ENCODE measurements at places on chromosomes 6 and 20. TPM values are rescaled to one million over a fixed set of nuclear protein-coding genes. Genes with fewer than 3 reads are reported as not detected.

RGL2 gene
- 151 TPM for total RNA-seq

PAX1 gene
- total RNA-seq, result not detected

NMBR gene
- not detected for total RNA-seq

SS18L1 gene
- 12.5 TPM for total RNA-seq

DNAJC5 gene
- 31.1 TPM for total RNA-seq

DNA sequence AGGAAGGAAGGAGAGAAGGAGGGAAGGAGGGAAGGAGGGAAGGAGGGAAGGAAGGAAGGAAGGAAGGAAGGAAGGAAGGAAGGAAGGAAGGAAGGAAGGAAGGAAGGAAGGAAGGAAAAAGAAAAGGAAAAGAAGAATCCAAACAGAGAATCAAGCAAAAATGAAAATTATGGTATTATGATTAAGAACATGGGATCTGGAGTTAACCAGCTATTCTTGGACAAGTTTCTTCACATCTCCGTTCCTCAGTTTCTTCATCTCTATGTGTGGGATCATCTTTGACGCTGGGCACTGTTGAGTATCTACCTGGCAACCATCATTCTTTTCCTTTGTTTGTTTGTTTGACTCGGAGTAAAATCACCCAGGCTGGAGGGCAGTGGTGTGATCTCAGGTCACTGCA lies 71.6 kb downstream of the ZNF217 start:
- H3K36me3 ChIP-seq, result no peaks in the 10 kb centered on the region
- no peak overlapping the region for H3K4me3 ChIP-seq
- H3K27ac ChIP-seq, result no peak overlapping the region
- H3K4me1 ChIP-seq, result no peaks in the 10 kb centered on the region
- H3K27me3 ChIP-seq, result no peaks in the 10 kb centered on the region

GRCh38 chr6:165181951-165182414 lies 127.4 kb downstream of the C6orf118 start:
- H3K4me3 ChIP-seq, result no peak overlapping the region
- H3K27me3 ChIP-seq, result no peaks in the 10 kb centered on the region
- DNase-seq, result no peak
- H3K4me1 ChIP-seq, result no peaks in the 10 kb centered on the region

DNA sequence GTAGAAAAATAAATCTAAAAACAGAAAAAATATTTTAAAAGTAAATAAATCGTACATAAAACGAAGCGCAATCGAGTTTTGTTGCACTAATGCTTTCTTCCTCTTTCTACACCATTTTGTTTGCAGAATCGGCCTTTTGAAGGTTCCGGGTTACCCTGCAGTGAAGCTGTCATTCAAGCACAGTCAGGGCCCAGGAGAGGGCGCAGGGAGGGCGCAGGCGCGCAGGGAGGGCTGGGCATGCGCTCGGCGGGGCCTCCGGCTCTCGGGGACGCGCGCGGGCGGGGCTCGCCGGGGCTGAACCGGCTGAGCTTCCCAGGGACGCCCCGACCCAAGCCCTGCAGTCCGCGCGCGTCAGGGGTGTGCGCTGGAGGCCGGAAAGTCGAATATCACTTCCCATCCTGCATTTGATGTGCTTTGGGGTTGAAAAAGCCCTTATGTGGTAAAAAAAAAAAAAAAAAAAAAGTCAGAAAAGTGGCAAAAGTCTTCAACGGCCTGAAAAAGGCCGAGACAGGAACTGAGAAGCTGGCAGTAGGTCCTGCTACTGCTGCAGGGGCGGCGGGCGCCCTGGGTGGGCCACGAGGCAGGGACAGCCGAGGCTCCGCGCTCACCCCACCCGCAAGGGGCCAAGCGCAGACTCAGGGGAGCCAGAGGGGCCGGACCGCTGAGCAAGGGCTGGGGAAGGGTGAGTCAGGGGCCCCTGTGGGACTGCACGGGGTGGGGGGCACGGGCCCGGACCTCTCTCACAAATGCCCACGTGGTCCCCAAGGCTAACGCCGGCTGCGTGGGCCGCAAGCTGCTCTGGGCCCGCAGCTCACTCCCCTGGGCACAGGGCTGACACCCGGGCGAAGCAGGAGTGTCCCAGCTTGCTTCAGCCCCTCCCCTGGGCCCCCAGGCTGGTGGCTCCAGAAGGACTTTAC lies 40.5 kb downstream of the THBS2 start:
- H3K27ac ChIP-seq, result peak overlapping the region; percentile 81
- H3K4me1 ChIP-seq, result no peaks in the 10 kb centered on the region
- no peaks in the 10 kb centered on the region for H3K36me3 ChIP-seq
- no peaks in the 10 kb centered on the region for H3K27me3 ChIP-seq

DNA sequence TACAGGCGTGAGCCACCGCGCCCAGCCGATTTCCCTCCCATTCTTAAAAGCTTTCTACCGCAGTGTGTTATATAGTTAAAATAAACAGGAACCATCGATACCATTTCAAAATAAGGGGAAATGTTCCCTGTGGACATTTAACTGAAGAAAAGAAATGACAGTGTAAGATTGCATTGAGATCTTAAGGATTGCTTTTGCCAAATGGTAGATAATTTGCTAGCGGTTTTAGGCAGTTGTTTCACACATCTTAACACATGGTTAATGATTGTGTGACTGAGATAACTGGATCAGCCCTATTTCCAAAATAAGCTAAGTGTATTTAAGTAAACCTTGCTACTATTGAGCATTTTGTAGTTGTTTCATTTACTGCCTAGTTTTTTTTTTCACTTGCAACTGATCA lies 15.6 kb downstream of the STX16 start:
- no peak for DNase-seq
- H3K4me1 ChIP-seq, result no peaks in the 10 kb centered on the region
- H3K4me3 ChIP-seq, result no peak overlapping the region
- no peaks in the 10 kb centered on the region for H3K36me3 ChIP-seq
- H3K27me3 ChIP-seq, result no peaks in the 10 kb centered on the region
- H3K27ac ChIP-seq, result no peak overlapping the region

GRCh38 chr20:58011947-58012610 lies 216.4 kb downstream of the ANKRD60 start:
- peaks cover 4% of the 10 kb centered on the region for H3K4me1 ChIP-seq
- H3K4me3 ChIP-seq, result no peak overlapping the region
- no peaks in the 10 kb centered on the region for H3K27me3 ChIP-seq
- H3K27ac ChIP-seq, result no peak overlapping the region

GRCh38 chr6:2998998-2999617 lies 586 bp upstream of the NQO2 start:
- H3K27ac ChIP-seq, result peak overlapping the region; percentile 88
- no peaks in the 10 kb centered on the region for H3K36me3 ChIP-seq
- no peaks in the 10 kb centered on the region for H3K4me1 ChIP-seq
- peak; percentile 74 for DNase-seq
- H3K27me3 ChIP-seq, result no peaks in the 10 kb centered on the region
- H3K4me3 ChIP-seq, result peak overlapping the region; percentile 99

- H3K27me3 ChIP-seq, result no peaks in the 10 kb centered on the region
- no peak for DNase-seq
- H3K27ac ChIP-seq, result peak overlapping the region; percentile 65
- no peak overlapping the region for H3K4me3 ChIP-seq
- H3K36me3 ChIP-seq, result no peaks in the 10 kb centered on the region
Measured at GRCh38 chr6:156840606-156841005, 63.4 kb downstream of the ARID1B start.

GRCh38 chr6:107991061-107991460 lies 33.1 kb upstream of the SEC63 start:
- H3K27ac ChIP-seq, result no peak overlapping the region
- no peak for DNase-seq
- H3K4me1 ChIP-seq, result no peaks in the 10 kb centered on the region
- H3K4me3 ChIP-seq, result no peak overlapping the region
- H3K36me3 ChIP-seq, result no peaks in the 10 kb centered on the region
- no peaks in the 10 kb centered on the region for H3K27me3 ChIP-seq

- H3K27me3 ChIP-seq, result no peaks in the 10 kb centered on the region
- no peak overlapping the region for H3K4me3 ChIP-seq
- no peak overlapping the region for H3K27ac ChIP-seq
- DNase-seq, result no peak
Measured at GRCh38 chr6:151862461-151862860, 55.0 kb downstream of the ESR1 start.

- H3K36me3 ChIP-seq, result no peaks in the 10 kb centered on the region
- no peak overlapping the region for H3K27ac ChIP-seq
- no peak overlapping the region for H3K4me3 ChIP-seq
Measured at GRCh38 chr6:103062136-103062535, 1668.6 kb downstream of the GRIK2 start.

- H3K4me1 ChIP-seq, result no peaks in the 10 kb centered on the region
- no peak for DNase-seq
- H3K36me3 ChIP-seq, result no peaks in the 10 kb centered on the region
Measured at GRCh38 chr20:44170816-44171410, 16.1 kb downstream of the JPH2 start.

GRCh38 chr6:12951415-12951814 lies 234.8 kb downstream of the PHACTR1 start:
- no peak for DNase-seq
- no peaks in the 10 kb centered on the region for H3K36me3 ChIP-seq
- H3K4me1 ChIP-seq, result no peaks in the 10 kb centered on the region
- no peak overlapping the region for H3K4me3 ChIP-seq

DNA sequence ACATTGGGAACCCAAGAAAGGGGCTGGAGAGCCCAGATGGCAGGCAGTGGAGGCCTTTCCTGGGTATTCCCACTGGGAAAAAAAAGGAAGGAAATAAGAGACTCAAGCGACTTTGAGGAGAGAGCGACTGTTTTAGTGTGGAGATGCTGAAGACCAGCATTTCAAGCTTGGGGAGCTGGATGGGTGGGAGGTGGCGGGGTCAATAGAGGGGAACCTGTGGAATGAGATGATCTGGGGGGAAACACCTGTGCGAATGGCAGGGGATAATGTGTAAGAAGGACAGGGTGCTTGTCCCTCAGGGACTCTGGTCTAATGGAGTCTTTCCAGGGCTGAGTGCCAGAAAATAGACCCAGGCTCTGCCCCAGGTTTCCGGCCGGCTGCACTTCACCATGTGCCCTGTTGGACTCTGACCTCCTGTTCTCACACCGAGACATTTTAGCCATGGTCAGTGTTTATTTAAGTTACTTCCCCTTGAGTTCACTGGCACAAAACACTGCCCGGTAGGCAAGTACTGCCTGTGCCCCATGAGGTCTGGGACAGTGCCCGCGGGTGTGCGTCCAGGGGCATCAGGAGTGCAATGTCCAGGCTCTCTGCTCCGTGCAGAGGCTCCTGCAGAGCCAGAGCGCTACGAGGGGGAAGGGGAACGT lies 50.4 kb upstream of the NKX2-2 start:
- H3K36me3 ChIP-seq, result no peaks in the 10 kb centered on the region
- H3K27me3 ChIP-seq, result no peaks in the 10 kb centered on the region
- H3K4me1 ChIP-seq, result no peaks in the 10 kb centered on the region
- H3K27ac ChIP-seq, result no peak overlapping the region
- no peak overlapping the region for H3K4me3 ChIP-seq
- no peak for DNase-seq

DNA sequence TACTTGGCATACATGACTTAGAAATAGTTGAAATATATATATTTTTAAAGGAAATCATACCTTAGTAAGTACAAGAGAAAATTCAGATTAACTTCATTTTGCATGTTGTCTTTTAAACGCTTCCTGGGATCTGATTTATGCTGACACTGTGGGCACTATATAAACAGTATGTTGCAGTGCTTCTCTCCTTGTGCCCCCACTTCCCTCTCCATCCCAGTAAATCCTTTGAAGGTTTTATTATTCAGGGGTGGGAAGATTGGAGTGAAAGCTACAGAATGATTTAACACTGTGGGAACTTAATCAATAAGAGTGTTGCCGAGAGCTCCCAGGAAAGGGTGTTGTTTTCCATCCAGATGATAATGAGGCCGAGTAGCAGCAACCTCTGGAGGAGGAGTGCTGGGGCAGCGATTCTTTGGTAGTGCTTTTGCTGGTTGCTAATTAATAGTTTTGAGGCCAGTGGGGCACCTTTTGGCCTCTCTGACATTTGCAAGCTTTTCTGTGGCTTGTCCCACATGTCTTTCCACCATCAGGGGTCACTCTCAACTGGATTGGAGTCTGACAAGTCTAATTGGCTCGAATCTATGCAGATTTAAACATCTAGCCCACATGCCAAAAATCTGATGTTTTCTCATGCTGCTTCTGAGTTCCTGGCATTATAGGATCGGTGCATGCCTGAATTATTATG lies 183.0 kb upstream of the MMS22L start:
- no peak overlapping the region for H3K4me3 ChIP-seq
- DNase-seq, result no peak
- no peaks in the 10 kb centered on the region for H3K4me1 ChIP-seq

DNA sequence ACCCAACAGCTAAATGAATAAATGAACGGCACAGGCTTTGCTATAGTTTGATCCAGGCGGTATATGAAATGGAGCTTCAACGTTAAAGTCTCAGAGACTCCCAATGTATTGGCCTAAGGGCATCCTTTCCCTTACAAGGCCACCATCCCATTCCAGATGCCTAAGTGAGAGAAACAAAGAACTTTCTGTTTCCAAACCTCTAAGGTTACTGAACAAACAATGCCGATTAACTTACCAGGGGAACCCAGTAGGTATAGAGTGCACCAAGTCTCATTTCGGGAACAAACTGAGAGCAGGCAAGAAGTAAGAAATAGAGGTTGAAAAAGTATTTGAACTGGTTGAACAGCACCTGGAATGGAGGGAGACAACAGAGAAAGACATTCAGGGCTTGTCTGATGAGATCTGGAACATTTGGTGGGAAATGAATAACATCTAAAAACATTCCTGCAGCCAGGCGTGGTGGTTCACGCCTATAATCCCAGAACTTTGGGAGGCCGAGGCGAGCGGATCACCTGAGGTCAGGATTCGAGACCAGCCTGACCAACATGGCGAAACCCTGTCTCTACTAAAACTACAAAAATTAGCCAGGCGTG lies 42.5 kb downstream of the ATP9A start:
- H3K4me1 ChIP-seq, result no peaks in the 10 kb centered on the region
- H3K36me3 ChIP-seq, result no peaks in the 10 kb centered on the region
- H3K27ac ChIP-seq, result peak overlapping the region; percentile 34
- H3K4me3 ChIP-seq, result no peak overlapping the region

DNA sequence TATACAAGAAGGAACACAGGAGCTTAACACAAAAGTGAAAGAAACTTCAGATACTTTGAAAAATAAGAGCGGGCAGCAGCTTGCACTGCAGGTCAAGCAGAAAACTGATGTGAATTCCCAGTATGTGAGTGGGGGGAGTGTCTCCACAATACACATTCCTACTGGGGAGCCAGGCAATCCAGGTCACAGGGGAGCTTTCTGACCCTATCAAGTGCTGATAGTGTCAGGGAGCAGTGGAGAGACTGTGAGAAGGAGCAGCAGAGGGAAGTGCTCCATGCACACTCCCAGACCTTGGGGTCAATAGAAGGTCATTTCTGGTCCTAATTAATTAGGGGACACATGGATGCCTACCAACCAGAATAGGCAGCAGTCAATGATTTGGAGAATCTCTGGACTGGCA lies 59.4 kb downstream of the PDSS2 start:
- no peaks in the 10 kb centered on the region for H3K27me3 ChIP-seq
- H3K36me3 ChIP-seq, result no peaks in the 10 kb centered on the region
- H3K27ac ChIP-seq, result no peak overlapping the region
- no peak overlapping the region for H3K4me3 ChIP-seq
- DNase-seq, result no peak

- peak overlapping the region; percentile 79 for H3K27ac ChIP-seq
- H3K27me3 ChIP-seq, result no peaks in the 10 kb centered on the region
- no peaks in the 10 kb centered on the region for H3K4me1 ChIP-seq
- H3K4me3 ChIP-seq, result no peak overlapping the region
Measured at GRCh38 chr6:47044397-47044796, 2.3 kb upstream of the ADGRF1 start.

- no peak overlapping the region for H3K27ac ChIP-seq
- H3K36me3 ChIP-seq, result no peaks in the 10 kb centered on the region
- H3K4me3 ChIP-seq, result no peak overlapping the region
- H3K4me1 ChIP-seq, result no peaks in the 10 kb centered on the region
- DNase-seq, result no peak
- H3K27me3 ChIP-seq, result no peaks in the 10 kb centered on the region
Measured at GRCh38 chr6:6984585-6985366, 123.0 kb upstream of the RREB1 start.

- no peaks in the 10 kb centered on the region for H3K27me3 ChIP-seq
- no peaks in the 10 kb centered on the region for H3K4me1 ChIP-seq
- no peak for DNase-seq
- H3K4me3 ChIP-seq, result no peak overlapping the region
- H3K36me3 ChIP-seq, result peaks cover 6% of the 10 kb centered on the region
Measured at GRCh38 chr20:36246401-36246800, 10.1 kb downstream of the AAR2 start.
